ELF-1 (cell line): ENCODE measurements at places on chromosomes 3 and 15.

- DNase-seq, result no peak
Observed at GRCh38 chr15:36605604-36606263, 26.3 kb downstream of the CDIN1 start.

- DNase-seq, result peak; percentile 72
Observed at GRCh38 chr3:71130471-71131374, 452.8 kb downstream of the FOXP1 start.

GRCh38 chr3:55622733-55623132 lies 135.6 kb upstream of the WNT5A start:
- no peak for DNase-seq

- DNase-seq, result peak; percentile 14
Observed at GRCh38 chr3:43959498-43960447, 269.0 kb downstream of the ABHD5 start.

GRCh38 chr15:45456212-45457106 lies 66.1 kb downstream of the SLC30A4 start:
- DNase-seq, result peak; percentile 90

- DNase-seq, result no peak
Observed at GRCh38 chr3:79310016-79310415, 457.8 kb downstream of the ROBO1 start.

DNA sequence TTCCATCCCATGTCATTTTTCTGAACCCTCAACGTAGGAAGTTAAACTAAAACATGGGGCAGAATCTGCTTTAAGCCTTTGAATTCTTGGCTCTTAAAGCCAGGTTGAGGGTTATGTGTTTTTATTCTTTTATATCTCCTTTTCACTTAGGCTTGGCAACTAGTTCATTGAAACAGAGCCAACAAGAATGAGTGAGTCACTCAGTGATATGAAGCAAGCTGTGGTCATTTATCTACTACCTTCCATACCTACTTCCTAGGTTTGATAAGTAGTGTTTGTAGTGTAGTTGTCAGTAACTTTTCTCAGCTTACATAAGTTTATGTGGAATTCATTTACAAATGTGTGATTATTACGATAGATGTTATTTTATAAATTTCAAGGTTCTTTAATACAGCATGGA lies 67.4 kb downstream of the SNRPN start:
- DNase-seq, result no peak

GRCh38 chr3:153161138-153161713 lies 800 bp upstream of the RAP2B start:
- DNase-seq, result peak; percentile 100

DNA sequence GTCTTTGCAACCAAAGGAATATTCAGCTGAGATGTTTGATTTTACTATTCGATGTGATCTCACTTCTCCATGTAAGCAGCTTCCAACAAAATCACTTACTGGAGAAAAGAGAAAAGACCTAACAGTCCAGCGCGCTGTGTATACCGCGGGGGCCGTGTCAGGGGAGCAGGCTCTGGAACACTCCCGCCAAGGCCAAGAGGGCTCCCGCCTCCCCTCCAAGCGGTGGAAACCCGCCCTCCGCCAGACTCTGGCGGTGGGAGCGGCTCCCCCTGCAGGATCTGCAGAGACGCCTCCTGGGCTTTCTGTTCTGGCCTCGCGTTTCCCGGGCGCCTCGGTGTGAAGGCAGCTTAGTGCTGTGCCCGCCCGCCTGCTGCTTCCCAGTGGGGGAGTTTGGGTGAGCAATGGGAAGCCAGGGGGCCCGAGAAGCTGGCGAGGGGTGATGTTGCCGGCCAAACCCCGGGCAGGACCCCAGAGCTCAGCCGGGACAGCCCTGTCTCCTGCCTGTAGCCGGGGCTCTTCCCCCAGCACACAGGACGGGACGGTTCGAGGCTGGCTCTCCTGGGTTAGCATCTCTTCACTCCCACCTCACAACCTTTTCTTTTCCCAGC lies 36.3 kb downstream of the CHST14 start:
- peak; percentile 83 for DNase-seq

GRCh38 chr3:106860182-106860581 lies 517.1 kb upstream of the CCDC54 start:
- no peak for DNase-seq

- DNase-seq, result no peak
Observed at GRCh38 chr3:109278141-109278540, 38.2 kb downstream of the DPPA2 start.

- DNase-seq, result no peak
Observed at GRCh38 chr3:193028258-193028657, 110.6 kb upstream of the MB21D2 start.

GRCh38 chr3:49172551-49173041 lies 1.2 kb downstream of the KLHDC8B start:
- DNase-seq, result no peak

GRCh38 chr15:65339416-65339815 lies 34.9 kb downstream of the RNU5B-1 start:
- DNase-seq, result no peak

DNA sequence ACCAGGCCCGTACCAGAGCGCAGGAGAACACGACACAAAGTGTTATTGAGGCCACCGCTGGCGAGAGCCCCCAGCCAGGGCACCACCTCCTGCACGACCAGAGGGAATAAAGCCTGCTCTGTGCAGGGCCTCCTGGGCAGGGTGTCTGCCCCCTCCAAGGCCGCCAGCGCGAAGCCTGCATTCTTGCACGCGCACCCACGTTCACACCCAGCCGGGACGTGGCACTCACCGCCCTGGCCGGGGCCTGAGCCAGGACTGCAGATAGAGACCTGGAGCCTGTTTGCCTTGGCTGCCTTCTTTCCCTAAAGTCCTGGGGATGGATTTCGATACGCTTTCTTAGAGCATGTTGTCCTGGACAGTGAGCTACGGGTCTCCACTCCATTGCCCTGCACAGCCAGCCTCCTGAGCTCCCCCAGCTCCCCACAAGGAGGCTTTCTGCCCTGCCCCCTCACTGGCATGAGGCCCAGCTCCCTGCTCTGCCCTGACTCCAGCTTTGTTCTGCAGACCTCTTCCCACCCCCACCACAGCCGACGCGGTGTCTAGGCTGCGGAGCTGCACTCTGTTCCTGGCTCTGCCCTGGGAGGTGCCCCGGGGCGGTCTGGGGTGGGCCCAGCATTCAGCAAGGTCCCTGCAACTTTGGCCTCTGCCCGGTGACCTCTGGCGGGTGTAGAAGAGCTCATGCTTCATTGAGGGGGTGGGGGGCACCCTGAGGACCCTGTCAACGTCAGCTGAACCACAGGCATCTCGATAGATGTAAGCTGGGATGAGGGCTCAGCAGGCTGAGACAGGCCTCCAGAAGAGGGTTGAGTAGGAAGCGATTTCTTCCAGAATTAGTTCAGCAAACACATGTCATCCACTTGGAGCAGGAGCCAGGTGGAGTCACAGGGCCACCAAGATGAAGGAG lies 145.0 kb downstream of the LRRK1 start:
- peak; percentile 34 for DNase-seq

- DNase-seq, result no peak
Observed at GRCh38 chr15:39326306-39326975, 254.4 kb upstream of the THBS1 start.

- no peak for DNase-seq
Observed at GRCh38 chr3:177589911-177590381, 392.7 kb upstream of the TBL1XR1 start.

DNA sequence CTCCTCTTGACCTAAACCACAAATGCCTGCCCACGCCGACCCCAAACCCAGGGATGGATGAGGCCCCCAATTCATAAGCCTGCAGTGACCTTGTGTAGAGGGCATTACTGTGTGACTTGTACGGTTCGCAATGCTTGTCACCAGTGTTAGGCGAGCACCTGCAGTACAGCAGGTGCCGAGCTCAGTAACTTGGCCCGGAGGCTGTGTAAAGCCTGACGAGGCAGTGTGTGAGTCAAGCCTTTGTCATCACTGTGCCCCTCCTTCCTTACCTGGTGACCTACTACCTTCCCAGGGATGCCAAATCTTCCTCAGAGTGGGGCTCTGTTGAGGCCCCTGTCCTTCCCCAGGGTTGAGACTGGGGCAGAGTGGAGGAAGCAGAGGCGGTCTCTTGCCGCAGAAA lies 37.2 kb upstream of the TMEM115 start:
- DNase-seq, result no peak

GRCh38 chr3:153180860-153181372 lies 18.9 kb downstream of the RAP2B start:
- DNase-seq, result no peak

- no peak for DNase-seq
Observed at GRCh38 chr3:147119989-147120388, 286.4 kb downstream of the ZIC4 start.

DNA sequence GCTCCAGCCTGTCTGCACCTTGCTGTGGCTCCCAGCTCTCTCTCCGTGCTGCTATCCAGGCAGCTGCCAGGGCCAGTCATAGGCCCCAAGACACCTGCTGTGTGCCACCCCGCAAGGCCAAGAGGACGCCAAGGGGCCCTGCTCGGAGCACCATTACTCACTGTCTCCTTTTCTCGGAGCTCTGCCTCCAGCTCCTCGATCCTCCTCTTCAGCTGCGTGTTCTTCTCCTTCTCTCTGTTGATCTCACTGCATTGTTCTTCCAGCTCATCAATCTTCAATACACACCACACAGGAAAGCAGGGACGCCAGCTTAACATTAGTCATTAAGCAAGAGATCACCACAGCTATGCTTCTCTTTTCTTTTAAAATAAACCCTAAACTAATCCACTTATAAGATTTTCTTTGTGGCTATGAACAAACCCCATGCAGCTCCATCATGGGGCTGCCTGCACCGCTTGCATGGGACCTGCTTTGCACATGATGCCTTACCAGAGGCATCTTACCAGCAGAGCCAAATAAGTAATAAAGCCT lies 42.6 kb downstream of the WHAMM start:
- no peak for DNase-seq

DNA sequence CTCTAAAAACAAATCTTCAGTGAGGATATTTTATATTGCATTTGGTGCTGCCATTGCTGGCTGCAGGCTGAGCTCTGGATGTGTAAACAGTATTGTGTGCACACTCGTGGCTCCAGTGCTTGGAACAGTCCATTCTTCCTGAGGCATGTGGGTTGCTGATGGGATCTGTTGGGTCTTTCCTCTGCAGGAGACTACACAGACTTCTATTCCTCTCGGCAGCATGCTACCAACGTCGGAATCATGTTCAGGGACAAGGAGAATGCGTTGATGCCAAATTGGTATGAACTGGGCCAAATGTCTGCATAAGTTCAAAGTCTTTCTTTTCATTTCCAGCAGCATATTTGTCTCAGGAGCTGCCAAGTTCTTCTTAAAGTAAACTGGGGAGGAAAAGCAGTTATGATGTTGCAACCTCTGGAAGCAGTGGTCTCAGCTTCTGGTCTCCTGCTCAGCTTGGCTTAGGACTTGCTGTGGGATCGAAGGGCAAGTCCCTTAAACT lies 9.3 kb downstream of the FAH start:
- no peak for DNase-seq
